ENCODE measurements at places on chromosomes 6 and 20.

GRCh38 chr20:15440049-15440820 is 1102.8 kb upstream of the FLRT3 start:
- DNase-seq, result no peak

- DNase-seq, result no peak
These were observed 106.4 kb downstream of the RALGAPA2 start for GRCh38 chr20:20606050-20606449.

GRCh38 chr6:150940941-150941340 is 75.4 kb downstream of the MTHFD1L start:
- DNase-seq, result no peak

GRCh38 chr20:57618091-57618763 is 2.0 kb downstream of the ZBP1 start:
- DNase-seq, result no peak

DNA sequence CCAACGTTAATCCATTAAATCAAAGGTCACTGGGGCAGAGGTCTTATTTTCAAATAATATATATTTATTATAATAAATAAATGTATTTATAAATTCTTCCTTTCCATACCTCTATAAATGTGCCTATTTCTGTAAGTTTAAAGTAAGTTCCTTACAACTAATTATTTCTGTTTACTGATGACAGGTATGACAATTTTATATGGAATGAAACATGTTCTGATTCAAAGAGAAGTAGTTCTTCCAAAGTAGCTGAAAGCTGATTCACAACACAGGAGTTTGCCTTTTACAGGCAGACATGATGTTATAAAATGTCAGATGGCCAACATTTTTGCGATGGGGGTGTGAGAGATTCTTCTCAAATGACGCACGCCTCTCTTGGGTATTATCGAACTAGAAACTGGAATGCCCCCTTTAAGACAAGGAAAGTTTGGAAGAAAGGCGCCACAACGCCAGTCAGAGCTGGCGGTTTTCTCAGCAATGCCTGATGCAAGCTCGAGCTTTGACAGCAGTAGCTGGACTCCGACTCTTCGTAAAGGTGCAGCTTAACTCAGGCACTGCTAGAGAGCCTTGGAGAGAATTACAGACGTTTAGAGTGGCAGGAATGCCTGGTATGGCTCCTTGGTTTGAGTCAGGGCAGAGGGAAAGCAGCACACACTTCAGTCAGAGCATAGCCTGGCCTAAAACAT is 92.1 kb downstream of the FOXC1 start:
- no peak for DNase-seq

DNA sequence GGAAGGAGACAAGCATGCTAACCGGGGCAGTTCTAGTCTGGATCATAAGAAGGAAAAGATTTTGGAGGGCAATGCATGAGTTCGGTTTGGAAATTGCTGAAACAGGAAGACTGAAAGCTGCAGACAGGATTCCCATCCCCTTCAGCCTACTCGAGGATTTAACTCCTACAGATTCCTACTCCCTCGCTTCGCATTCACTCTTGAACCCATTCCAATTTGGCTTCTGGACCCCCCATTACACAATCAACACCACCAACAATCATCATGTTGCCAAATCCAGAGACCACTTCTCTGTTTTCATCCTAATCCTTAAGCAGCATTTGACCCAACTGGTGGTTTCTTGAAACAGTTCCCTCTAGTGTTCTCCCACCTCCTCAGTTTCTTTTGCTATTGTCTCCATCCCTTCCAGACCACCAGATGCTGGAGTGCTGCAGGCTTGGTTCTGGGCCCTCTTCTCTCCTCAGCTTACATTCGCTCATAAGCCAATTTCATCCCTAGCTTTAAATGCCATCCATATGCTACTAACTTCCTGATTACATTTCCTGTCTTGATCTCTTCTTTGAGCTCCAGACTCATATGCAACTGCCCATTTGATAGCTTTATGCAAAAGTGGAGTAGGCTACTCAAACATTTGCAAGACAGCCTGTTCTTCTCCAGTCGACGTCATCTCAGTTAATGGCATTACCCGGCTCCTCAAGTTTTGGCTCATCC is 66.5 kb downstream of the DTNBP1 start:
- no peak for DNase-seq

- no peak for DNase-seq
These were observed 259.4 kb downstream of the TAF4 start for GRCh38 chr20:61806314-61806713.

DNA sequence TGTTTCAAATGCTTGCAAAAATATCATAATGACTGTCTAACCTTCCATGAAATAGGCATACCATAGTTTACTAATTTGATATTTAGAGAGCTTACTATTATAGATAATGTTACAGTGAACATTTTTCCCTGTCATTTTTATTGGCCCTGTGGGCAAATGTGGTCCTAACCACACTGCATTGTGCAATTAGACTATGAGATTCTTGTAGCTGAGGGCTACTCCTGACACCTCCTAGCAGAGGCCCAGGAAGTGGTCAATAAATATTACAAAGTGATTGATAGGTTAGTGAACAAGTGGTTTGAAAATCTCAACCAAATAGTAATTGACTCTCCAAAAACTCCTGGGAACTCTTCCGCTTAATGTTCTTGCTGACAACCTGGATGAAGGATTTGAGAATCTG is 160.5 kb upstream of the KCNG1 start:
- no peak for DNase-seq

DNA sequence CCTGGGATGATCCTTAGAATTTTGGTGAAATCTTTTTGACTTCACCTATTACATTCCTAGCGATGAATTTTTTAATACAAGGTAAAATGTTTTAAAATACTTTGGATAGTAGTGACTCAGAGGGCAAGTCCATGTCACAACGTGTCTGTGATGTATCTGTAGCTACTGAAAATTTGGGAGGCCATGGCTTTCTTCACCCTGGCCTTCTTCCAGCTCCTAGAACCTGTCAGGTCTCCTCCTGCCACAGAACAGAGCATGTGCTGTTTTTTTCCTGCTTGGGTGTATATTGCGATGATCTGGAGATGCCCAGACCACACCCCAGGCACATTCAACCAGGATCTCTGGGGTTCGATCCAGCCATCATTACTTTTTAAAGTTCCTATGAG is 194.4 kb downstream of the BTBD3 start:
- DNase-seq, result no peak

DNA sequence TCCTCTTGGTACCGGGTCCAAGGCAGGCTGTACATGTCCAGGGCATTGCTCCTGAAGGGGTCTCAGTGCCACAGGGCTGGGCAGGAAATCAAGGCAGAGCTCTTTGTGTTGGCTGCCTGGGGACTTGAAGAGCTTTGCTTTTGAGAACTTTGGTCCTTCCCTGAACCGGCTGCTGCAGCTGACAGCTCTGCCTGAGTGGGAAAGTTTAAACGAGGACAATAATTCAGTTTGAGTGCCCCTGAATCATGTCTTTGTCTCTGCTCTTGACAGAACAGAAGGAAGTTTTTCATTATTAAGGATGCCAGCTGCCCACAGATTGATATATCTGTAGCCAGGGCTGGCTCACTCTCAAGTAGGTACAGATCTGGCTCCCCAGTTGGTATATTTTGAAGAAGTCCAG is 56.1 kb downstream of the ANKRD6 start:
- no peak for DNase-seq

Data from activated CD4-positive, CD25-positive, alpha-beta regulatory T cell (primary cell).